ENCODE measurements at places on chromosomes 7 and 10. TPM values are rescaled to one million over a fixed set of nuclear protein-coding genes. Genes with fewer than 3 reads are reported as not detected.

The PPP3CB gene
- 20.5 TPM for total RNA-seq

The CYP3A4 gene
- total RNA-seq, result 10.0 TPM

The ENTPD1 gene
- 35.6 TPM for total RNA-seq

The ZNF239 gene
- total RNA-seq, result 1.4 TPM

The MMRN2 gene
- 8.9 TPM for total RNA-seq

The CYP2C19 gene
- total RNA-seq, result 2.6 TPM

The TMEM196 gene
- 3.4 TPM for total RNA-seq

The PRR15 gene
- total RNA-seq, result 250 TPM

The CTTNBP2 gene
- total RNA-seq, result 4.5 TPM

The ZNF488 gene
- 0.41 TPM for total RNA-seq

The PSD gene
- total RNA-seq, result 50.7 TPM

The CCDC7 gene
- total RNA-seq, result 15.1 TPM

The SLC26A4 gene
- not detected for total RNA-seq

The MYH16 gene
- not detected for total RNA-seq

The OR6B1 gene
- not detected for total RNA-seq

The TMEM213 gene
- not detected for total RNA-seq

The LLCFC1 gene
- not detected for total RNA-seq

The AGR3 gene
- total RNA-seq, result 118 TPM

The SAMD9L gene
- total RNA-seq, result 7.2 TPM

The CALHM2 gene
- 18.0 TPM for total RNA-seq

The HHEX gene
- 2.0 TPM for total RNA-seq

The ELAPOR2 gene
- 10.6 TPM for total RNA-seq

The SPDYE16 gene
- not detected for total RNA-seq

The PIK3AP1 gene
- 11.3 TPM for total RNA-seq

The KCNIP2 gene
- 1.1 TPM for total RNA-seq

The ATG9B gene
- total RNA-seq, result not detected

The WNT16 gene
- total RNA-seq, result not detected

The IFIT1B gene
- not detected for total RNA-seq

The MAPK8 gene
- 58.7 TPM for total RNA-seq

The GNAT3 gene
- total RNA-seq, result not detected

The HABP2 gene
- total RNA-seq, result not detected

The SH2D4B gene
- total RNA-seq, result not detected

The CPA1 gene
- not detected for total RNA-seq

The TUBAL3 gene
- total RNA-seq, result 78.1 TPM

The MYO3A gene
- total RNA-seq, result 1.3 TPM

The PON2 gene
- total RNA-seq, result 157 TPM

The ACSM6 gene
- total RNA-seq, result not detected

The FLNC gene
- 25.7 TPM for total RNA-seq

The FAM131B gene
- total RNA-seq, result 33.4 TPM

The ARHGEF35 gene
- total RNA-seq, result 25.2 TPM

The CUZD1 gene
- not detected for total RNA-seq

The PNLIPRP1 gene
- not detected for total RNA-seq

All from transverse colon (tissue), 4 donors.